ENCODE measurements at places on chromosomes 11 and 22. TPM values are rescaled to one million over a fixed set of nuclear protein-coding genes. Genes with fewer than 3 reads are reported as not detected.

The CASP5 gene
- total RNA-seq = not detected

The FGF19 gene
- total RNA-seq = not detected

The OR51B4 gene
- not detected for total RNA-seq

The MYOD1 gene
- not detected for total RNA-seq

The CSF2RB gene
- total RNA-seq = under 0.01 TPM

The TMEM151A gene
- not detected for total RNA-seq

The HTR3B gene
- not detected for total RNA-seq

The DDT gene
- total RNA-seq = 138 TPM

The PDE3B gene
- total RNA-seq = 5.1 TPM

The TRAPPC4 gene
- 155 TPM for total RNA-seq

The CHADL gene
- total RNA-seq = 0.87 TPM

The CCDC87 gene
- 0.14 TPM for total RNA-seq

The TIMP3 gene
- 6.1 TPM for total RNA-seq

The KCNA4 gene
- total RNA-seq = not detected

The OR52E4 gene
- total RNA-seq = not detected

The GGTLC3 gene
- total RNA-seq = not detected

The SPA17 gene
- total RNA-seq = 28.1 TPM

The SVIP gene
- total RNA-seq = 14.8 TPM

The IGF2 gene
- total RNA-seq = 11.7 TPM

The DNAJB7 gene
- total RNA-seq = not detected

The PRRG4 gene
- 3.1 TPM for total RNA-seq

The TECTA gene
- total RNA-seq = 0.23 TPM

The TMEM223 gene
- 58.9 TPM for total RNA-seq

The CALCA gene
- total RNA-seq = not detected

The APOBEC3G gene
- total RNA-seq = 6.9 TPM

The MPZL3 gene
- 7.4 TPM for total RNA-seq

The GSTP1 gene
- 2,620 TPM for total RNA-seq

The CXCR5 gene
- total RNA-seq = not detected

The CLDN5 gene
- total RNA-seq = 1.2 TPM

The TNNI2 gene
- total RNA-seq = not detected

The APBB1 gene
- total RNA-seq = 24.7 TPM

The OR52B2 gene
- not detected for total RNA-seq

The DDTL gene
- 2.1 TPM for total RNA-seq

Measured in epithelial cell of proximal tubule (primary cell).